ENCODE measurements at places on chromosomes 2 and 18. TPM values are rescaled to one million over a fixed set of nuclear protein-coding genes. Genes with fewer than 3 reads are reported as not detected.

MC4R gene
- polyA plus RNA-seq = 0.11 TPM

ANKRD62 gene
- polyA plus RNA-seq = not detected

HSBP1L1 gene
- 1.4 TPM for polyA plus RNA-seq

CYS1 gene
- 0.09 TPM for polyA plus RNA-seq

SNORC gene
- polyA plus RNA-seq = 2.8 TPM

KLHL30 gene
- not detected for polyA plus RNA-seq

NDC80 gene
- polyA plus RNA-seq = 11.0 TPM

SLC14A1 gene
- 0.18 TPM for polyA plus RNA-seq

All from H1 (cell line).